Thoracic aorta (tissue), 2 donors: ENCODE measurements at places on chromosomes 1 and 21.
A peak's percentile ranks its signal among the peaks of the same experiment; 100 is the strongest.

DNA sequence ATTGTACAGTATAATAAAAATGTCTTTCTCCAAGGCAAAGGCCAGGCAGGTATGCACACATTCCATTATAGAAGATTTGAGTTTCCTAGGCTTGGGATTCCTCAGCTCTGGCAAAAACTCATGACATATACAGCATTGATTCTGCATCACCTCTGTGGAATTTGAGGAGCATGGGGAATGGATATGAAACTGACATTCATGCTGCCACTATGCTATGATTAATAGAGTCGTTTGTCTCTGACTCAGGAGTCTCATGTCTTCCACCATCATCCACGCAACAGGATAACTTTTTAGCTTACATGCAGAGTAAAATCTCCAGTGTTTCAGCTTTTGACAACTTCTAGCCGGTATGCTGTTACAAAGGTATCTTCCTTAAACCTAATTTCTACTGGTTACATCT lies 49.8 kb upstream of the ADORA3 start:
- H3K4me1 ChIP-seq: no peaks in the 10 kb centered on the region
- H3K27ac ChIP-seq: no peak overlapping the region
- no peak overlapping the region for H3K4me3 ChIP-seq
- no peak for DNase-seq
- no peaks in the 10 kb centered on the region for H3K36me3 ChIP-seq
- no peaks in the 10 kb centered on the region for H3K27me3 ChIP-seq

DNA sequence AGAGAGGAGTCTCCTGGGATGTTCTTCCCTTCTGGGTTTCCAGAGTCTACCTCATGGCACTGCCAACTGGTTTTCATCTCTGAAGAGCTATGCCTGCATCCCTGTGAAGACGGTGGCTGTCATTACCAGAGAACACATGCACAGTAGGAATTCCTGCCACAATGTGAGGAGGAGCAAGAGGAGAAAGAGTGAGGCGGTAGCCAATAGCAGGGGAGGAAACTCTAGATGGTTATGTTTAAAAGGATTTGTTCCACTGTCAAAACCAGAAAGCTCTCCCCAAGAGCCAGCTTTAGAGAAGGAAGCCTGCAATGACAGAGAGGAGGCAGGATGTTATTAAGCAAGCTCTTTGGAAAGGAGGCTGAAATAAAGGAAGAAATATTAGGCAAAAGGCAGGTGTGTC lies 12.3 kb downstream of the LMX1A start:
- peaks cover 8% of the 10 kb centered on the region for H3K27me3 ChIP-seq
- no peaks in the 10 kb centered on the region for H3K36me3 ChIP-seq
- no peaks in the 10 kb centered on the region for H3K4me1 ChIP-seq

DNA sequence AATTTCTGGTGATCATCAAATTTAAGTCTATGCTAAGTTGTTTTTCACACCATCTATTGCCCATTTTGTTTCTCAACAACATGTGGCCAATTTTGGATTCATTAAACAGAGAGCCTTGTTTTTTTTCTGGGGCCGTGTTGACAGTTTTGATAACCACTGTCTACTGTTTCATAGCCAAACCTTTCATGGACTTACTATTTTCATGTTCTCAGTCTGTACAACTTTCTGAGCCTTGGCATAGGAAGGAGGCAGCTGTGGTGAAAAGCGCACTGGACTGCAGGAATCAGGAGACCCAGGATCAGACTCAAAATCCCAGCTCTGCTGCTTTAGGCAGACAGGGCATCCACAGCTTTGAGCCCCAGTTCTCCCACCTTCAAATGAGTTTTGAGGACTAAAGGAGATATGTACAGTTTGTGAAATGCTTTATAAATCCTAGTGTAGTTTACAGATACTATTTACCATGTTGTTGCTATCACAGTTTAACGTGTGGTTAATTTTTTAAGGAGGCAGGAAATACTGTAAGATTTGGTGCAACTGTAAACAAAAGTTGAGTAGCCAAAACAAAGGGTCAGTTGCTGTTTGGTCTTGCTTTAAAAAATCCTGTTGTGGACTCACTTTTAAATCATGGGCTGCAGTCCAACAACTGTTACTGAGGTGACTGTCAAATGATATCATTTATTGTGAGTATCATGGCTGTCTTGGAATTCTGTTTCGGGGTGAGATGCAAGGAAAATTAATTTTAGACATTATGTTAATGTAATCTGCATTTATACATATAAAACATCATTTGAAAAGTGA lies 2.9 kb downstream of the MACO1 start:
- H3K4me3 ChIP-seq: peak overlapping the region; percentile 1
- peaks cover 55% of the 10 kb centered on the region for H3K4me1 ChIP-seq
- DNase-seq: no peak

DNA sequence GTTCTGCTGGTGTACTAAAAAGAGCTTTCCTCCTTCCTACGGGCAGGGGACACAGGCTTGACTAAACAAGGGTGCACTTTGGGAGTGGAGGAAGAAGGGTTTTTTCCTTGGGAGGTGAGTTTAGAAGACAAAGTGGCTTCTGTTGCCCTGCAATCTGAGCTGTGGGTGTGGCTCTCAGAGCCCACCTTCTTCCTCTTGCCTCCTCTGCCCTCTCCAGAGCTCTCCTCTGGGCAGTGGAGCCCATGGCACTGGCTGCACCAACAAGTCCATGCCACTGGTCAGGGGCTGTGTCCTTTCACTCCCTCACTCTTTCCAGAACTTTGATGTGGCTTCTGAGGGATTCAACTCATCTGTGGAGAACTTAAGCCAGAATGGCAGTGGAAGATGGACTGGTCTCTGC lies 25.6 kb upstream of the PSMB2 start:
- H3K27me3 ChIP-seq: no peaks in the 10 kb centered on the region
- H3K4me1 ChIP-seq: no peaks in the 10 kb centered on the region
- H3K4me3 ChIP-seq: no peak overlapping the region

DNA sequence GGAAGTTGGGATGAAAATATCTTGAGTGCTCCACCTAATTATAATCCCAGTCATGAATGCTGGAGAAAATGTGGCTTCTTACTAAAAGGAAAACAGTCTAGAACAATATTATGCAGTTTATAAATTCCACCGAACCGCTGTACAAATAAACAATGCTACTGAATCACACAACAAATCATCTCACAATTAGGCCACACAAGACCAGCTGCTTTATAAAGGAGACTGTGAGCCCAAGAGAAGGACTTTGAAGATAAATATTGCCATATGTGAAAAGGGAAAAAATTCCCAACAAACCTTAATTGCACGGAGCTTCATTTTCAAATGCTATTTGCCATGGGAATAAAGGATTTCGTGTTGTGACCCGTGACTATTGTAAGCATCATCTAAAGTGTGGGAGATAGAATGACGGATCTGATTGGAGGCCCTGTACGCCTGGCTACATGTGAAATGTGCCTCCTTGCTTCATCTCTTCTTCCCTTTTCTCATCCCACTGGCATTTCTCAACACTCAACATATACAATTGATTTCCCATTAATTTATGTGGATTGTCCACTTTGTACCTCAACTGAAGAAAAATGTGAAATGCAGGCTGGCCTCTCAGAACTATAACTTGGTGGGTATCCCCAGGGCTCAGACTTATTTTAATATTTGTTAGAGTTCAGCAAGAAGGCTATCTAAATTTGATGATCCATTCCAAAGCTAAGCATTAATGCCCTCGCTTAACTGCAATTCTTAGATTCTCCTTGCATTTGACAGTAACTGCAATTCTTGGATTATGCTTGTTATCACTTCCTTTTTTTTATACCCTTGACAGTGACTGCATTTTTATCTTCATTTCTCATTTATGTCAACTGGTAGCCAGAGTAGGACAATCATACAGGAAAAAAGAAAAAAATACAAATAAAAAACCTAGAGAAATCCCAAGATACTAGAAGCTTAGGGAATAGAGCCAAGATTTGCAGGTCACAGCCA lies 122.3 kb downstream of the TGFB2 start:
- DNase-seq: no peak
- peaks cover 25% of the 10 kb centered on the region for H3K4me1 ChIP-seq
- no peaks in the 10 kb centered on the region for H3K27me3 ChIP-seq
- no peaks in the 10 kb centered on the region for H3K36me3 ChIP-seq

- no peaks in the 10 kb centered on the region for H3K36me3 ChIP-seq
- peak overlapping the region; percentile 59 for H3K27ac ChIP-seq
- H3K4me1 ChIP-seq: peaks cover 15% of the 10 kb centered on the region
- no peaks in the 10 kb centered on the region for H3K27me3 ChIP-seq
- DNase-seq: peak; percentile 56
- no peak overlapping the region for H3K4me3 ChIP-seq
Measured at GRCh38 chr1:55718758-55719671, 503.9 kb upstream of the USP24 start.

GRCh38 chr1:209624558-209625549 lies 27.4 kb downstream of the LAMB3 start:
- H3K27me3 ChIP-seq: no peaks in the 10 kb centered on the region
- no peak overlapping the region for H3K4me3 ChIP-seq
- H3K27ac ChIP-seq: no peak overlapping the region

DNA sequence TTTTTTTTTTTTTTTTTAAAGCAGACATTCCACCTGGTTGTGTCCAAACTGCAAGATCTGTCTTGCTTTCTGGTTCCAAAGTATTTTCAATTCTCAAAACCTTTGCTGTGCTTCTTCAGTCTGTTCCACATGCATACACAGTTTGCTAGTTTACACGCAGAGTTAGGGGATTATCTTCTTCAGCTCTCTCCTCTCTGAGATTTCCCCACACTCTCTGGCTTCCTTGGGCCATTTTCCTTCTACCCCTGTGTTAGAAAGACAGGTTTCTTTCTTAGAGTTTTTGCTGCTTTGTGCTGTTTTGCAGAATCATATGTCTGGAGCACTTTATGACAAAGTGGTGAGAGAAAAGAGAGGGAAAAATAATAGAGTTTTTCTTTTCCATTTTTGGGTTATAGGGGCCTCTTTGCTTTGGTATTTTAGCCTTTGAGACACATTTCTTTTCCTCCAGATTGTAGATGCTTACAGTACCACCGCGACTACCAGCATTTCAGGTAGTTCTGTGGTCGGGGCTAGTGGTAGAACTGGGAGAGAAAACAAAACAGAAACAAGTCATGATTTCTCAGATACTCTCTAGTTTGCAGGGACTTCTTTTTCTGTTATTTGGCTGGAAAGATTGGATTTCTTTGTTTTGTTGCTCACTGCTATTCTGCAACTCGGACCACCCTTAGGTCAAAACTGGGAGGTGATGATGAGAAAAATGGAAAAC lies 66.3 kb downstream of the RABGAP1L start:
- no peaks in the 10 kb centered on the region for H3K27me3 ChIP-seq
- H3K36me3 ChIP-seq: peaks cover 4% of the 10 kb centered on the region
- H3K27ac ChIP-seq: no peak overlapping the region

DNA sequence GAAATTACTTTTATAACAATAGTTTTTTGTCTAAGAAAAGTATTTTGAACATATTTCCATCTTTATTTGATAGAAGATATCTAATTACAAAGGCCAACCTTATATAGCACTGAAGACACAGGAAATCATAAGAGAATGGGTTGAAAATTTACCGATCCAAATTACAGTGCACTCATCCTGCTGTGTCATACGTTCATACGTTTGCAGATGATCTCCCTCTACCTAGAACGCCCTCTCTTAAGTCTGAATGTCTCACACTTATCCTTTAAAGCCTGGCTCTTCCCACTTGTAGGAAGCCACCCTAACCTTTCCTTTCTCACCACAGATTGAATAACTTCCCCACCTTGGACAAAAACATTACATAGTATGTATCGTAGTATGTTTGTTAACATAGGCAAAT lies 9.3 kb downstream of the ASH1L start:
- H3K36me3 ChIP-seq: peaks cover 3% of the 10 kb centered on the region
- DNase-seq: no peak
- no peak overlapping the region for H3K4me3 ChIP-seq
- peaks cover 6% of the 10 kb centered on the region for H3K4me1 ChIP-seq
- H3K27me3 ChIP-seq: no peaks in the 10 kb centered on the region

DNA sequence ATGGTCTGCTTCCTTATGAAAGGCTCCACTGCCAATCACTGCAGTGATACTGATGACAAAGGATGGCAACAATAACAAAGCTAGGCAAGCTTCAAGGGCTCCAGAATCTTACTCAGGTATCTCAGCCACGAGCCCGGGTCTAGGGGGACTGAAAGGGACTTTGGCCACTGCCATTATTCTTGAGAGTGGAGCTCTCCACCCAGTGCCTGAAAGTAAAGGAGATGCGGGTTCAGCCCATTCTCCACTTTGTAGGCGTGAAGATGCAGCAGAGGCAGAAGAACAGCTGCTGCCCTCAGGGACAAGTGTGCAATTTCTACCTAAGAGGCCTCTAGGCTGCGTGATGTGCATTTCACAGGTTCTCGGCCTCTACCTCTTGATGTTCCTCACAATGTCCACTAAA lies 31.4 kb upstream of the SLAMF9 start:
- no peaks in the 10 kb centered on the region for H3K27me3 ChIP-seq
- no peak overlapping the region for H3K4me3 ChIP-seq
- DNase-seq: no peak
- H3K27ac ChIP-seq: no peak overlapping the region

- peaks cover 5% of the 10 kb centered on the region for H3K4me1 ChIP-seq
- no peak for DNase-seq
- H3K27ac ChIP-seq: no peak overlapping the region
- H3K27me3 ChIP-seq: no peaks in the 10 kb centered on the region
- H3K36me3 ChIP-seq: no peaks in the 10 kb centered on the region
- no peak overlapping the region for H3K4me3 ChIP-seq
Measured at GRCh38 chr21:32249511-32250280, 29.2 kb downstream of the MIS18A start.

DNA sequence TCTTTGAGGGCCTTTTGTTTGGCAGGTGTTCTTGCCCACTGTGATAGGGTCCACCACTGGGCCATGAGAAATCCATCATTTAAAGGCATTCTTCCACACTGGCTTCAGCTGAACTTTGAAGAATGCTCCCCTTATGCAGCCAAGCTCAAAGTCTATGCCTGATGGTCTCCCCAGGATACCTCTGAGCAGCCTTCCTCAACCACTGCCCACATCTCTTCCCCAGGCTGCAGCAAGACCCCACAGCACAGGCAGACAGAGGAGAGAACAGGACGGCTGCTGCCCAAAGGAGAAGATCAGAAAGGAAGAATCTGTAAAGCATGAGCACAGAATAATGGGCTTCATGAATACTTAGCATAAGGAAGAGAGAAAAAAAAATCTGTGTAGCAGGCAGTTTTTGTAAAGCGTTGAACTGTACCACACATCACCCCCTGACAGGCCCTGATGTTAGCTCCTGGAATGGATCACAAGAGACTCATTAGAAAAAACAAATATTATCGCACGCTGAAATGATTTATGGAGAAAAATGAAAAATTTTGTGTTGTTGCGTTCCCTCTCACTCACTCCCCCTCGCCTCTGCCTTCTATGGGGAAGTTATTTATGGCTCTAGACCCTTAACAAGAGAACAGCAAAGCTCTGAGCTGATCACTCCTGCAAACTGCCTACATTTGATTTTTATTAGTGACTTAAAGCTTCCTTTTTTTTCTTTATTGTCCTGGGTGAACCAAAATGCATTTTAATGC lies 134.1 kb downstream of the TMEM53 start:
- H3K27ac ChIP-seq: no peak overlapping the region
- no peak for DNase-seq
- H3K4me1 ChIP-seq: no peaks in the 10 kb centered on the region
- no peaks in the 10 kb centered on the region for H3K27me3 ChIP-seq
- no peaks in the 10 kb centered on the region for H3K36me3 ChIP-seq
- no peak overlapping the region for H3K4me3 ChIP-seq
